ENCODE measurements at places on chromosomes 6 and 20.

- no peak for DNase-seq
Observed at GRCh38 chr6:85472744-85473143, 22.9 kb downstream of the NT5E start.

- no peak for DNase-seq
Observed at GRCh38 chr6:11430036-11430435, 107.5 kb upstream of the TMEM170B start.

DNA sequence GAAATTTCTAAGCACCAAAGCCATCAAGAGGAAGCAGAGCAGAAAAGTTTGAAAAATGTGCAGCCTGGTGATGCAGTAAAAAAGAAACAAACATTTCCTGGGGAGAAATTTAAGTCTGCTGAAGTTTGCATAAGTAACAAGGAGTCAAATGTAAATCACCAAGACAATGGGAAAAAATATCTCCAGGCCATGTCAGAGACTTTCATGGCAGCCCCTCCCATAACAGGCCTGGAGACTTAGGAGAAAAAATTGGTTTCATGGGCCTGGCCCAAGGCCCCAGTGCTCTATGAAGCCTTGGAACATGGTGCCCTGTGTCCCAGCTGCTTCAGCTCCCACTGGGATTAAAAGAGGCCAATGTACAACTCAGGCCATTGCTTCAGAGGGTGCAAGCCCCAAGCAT is 30.1 kb upstream of the EPM2A start:
- DNase-seq = no peak

DNA sequence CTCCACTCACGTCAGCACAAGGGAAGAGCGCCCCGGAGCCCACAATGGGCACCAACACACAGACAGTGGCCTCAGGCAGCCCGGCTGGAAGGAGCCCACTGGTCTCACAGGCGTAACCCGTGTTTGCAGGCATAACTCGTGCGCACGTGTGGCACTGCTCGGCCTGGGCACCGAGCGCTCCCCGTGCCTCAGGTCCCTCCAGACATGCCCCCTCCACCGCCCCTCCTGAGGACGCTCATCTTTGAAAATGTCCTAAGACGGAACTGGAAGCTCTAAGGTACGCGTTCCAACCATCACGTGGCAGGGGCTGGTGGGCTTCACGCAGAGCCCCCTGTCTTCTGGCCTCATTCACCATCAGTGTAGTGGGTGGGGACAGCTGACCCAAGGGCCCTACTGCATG is 44.6 kb downstream of the SSR1 start:
- peak; percentile 26 for DNase-seq

GRCh38 chr6:99350573-99350972 is 1.1 kb upstream of the FAXC start:
- DNase-seq = no peak

Measured in activated CD8-positive, alpha-beta memory T cell treated with anti-CD3 and anti-CD28 coated beads for 24 hours (primary cell).